ENCODE measurements at places on chromosomes 6 and 20. TPM values are rescaled to one million over a fixed set of nuclear protein-coding genes. Genes with fewer than 3 reads are reported as not detected.

The PNPLA1 gene
- total RNA-seq = not detected

The ERMARD gene
- total RNA-seq = 26.2 TPM

The SLC26A8 gene
- not detected for total RNA-seq

The TMEM244 gene
- total RNA-seq = not detected

The RPS6KA2 gene
- 2.8 TPM for total RNA-seq

Data from activated CD4-positive, alpha-beta T cell treated with anti-CD3 and anti-CD28 coated beads, Interleukin-2, amount 10 ng/mL, durations not matched to agents 24 days and 14 days (primary cell).